ENCODE measurements at places on chromosomes 4 and X. TPM values are rescaled to one million over a fixed set of nuclear protein-coding genes. Genes with fewer than 3 reads are reported as not detected.

Gene AMOT
- total RNA-seq, result 4.0 TPM

Gene CXCL11
- total RNA-seq, result not detected

DNA sequence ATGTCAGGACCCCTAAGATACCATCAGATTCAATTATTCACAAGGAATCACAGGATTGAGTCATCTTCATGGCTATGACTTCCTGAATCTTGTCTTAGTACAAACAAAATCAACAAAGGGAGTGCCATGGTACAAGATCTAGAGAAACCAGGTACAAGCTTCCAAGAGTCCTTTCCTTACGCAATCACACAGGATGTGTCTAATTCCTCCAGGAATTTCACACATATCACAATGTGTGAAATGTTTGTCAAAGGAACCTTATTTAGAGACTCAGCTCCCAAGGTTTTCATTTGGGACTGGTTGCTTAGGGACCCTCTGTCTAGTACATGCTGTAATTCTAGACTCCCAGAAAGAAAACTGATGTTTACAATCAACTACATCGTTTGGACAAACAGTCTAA is 83.0 kb downstream of the MAB21L2 start:
- peak; percentile 47 for DNase-seq

DNA sequence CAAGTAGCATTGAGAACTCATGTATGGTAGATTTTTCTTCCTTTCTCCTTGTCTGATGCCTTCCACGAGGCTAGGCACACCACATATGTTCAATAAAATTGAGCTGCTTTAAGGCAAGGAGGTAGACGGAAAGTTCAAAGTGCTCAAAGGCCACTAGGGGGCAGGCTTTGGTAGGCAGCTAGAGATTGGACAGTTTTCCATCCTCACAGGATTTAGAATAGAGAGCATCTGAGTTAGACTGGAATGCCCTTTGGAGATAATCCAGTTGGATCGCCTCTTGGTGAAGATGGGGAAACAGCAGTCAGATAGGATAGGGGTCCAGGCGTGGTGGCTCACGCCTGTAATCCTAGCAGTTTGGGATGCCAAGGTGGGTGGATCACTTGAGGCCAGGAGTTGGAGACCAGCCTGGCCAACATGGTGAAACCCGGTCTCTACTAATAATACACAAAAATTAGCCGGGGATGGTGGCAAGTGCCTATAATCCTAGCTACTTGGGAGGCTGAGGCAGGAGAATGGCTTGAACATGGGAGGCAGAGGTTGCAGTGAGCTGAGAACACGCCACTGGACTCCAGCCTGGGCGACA is 30.4 kb downstream of the ELF4 start:
- peak; percentile 54 for DNase-seq

DNA sequence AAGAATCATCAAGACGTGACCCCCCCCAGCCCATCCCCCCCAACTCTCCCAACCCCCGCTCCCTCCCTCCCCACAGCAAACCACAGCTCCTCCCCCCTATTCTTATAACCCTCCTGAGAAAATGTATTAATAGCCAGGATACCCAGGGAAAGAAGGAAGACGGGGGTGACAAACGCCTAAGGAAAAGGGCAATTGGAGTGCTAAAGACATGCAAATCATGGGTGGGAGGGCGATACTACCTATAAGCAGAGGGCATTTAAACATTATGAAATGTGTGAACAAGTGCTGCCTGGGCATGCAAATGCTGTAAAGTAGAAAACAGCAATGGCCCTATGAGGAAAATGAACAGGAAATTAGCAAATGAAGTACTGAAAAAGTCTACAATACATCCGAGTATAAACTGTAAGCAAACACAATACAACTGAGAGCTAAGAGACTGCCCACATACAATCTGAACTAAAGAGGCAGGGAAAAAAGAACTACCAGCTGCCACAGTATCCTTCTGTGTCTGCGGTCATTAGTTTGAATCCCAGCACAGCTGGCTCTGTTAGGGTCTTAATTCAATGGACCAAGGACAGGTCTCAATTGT is 2.4 kb downstream of the CXXC4 start:
- no peak for DNase-seq

Measured in Panc1 (cell line).